ENCODE measurements at places on chromosomes 7 and 10.

GRCh38 chr7:63042730-63043511 is 955.7 kb upstream of the ZNF722 start:
- DNase-seq: no peak

DNA sequence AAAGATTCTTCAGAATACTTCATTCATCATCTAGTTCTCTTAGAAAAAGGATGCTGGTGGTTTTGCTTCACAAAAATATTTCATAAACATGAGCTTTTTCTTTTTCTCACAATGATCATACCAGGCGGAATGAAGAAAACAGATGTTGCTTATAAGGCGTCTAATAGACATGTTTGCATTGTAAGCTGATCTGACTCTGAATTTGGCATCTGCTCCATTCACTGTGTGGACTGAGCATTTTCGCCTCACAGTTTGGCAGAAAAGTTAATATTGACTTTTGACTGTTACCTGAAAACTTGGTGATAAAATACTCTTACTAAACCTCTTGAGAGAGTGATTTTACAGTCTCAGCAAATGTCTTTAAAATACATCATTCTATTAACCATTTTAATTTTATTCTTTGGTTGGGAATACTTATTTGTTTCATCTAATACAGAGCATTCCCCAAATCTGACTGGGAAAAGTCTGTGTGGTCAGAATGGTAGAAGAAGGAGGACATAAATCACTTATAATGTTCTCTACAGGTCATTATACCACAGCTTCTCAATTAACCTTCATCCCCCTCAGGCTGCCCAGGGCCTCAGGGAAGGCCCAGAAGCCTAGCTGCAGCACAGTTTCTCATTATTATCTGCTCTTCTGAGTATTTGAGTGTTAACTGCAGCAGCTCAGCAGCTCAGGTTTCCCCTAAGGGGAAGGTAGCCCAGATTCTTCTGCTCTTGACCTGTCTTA is 121.6 kb upstream of the KAT6B start:
- no peak for DNase-seq

DNA sequence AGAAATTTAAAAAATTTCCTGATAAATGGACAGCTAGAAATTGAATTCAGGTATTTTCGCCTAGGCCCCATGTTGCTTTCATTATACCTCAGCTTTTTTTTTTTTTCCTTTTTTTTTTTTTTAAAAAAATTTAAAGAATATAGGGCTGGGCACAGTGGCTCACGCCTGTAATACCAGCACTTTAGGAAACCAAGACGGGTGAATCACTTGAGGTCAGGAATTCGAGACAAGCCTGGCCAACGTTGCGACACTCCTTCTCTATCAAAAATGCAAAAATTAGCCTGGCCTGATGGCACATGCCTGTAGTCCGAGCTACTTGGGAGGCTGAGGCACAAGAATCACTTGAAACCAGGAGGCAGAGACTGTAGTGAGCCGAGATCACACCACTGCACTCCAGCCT is 334.0 kb downstream of the SORCS1 start:
- no peak for DNase-seq

DNA sequence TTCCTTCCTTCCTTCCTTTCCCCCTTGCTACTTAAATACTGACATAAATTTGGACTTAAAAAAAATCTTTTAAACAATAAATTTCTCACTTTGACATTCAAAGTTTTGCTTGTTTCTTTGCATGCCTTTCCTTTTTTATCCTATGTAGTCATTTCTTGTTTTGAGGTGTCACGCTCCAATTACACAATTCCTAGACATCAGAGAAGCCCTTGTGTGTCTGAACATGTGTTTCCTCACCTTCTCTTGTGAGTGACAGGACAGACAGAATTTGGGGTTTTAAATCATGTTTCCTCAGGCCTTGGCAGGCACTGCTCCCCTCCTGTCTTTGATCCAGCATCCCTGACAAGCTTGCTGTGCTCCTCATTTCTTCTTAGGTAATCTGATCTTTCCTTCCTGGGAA is 91.3 kb downstream of the CYTH3 start:
- no peak for DNase-seq

GRCh38 chr7:126780993-126781392 is 471.7 kb downstream of the GRM8 start:
- no peak for DNase-seq

GRCh38 chr7:81507221-81507620 is 262.6 kb downstream of the HGF start:
- DNase-seq: no peak

- no peak for DNase-seq
These were observed 140.4 kb upstream of the AUTS2 start for GRCh38 chr7:69457595-69458504.

DNA sequence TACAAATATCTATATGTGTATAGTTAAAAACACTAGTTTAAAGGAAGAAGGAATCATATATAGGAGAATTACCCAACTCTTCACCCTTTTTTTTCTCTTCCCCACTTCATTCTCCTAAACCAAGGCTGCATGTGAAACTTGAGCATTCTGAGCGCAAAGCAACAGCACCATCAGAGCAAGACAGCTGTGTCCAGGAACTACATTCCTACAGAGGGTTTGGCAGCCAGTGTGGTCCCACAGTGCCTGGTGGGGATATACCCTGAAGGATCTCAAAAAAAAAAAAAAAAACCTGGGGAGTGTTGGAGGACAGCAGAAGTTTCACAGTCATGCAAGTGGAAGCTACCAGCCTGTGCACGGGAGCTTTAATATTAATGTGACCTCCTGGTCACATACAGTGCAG is 310.4 kb downstream of the CTNNA3 start:
- no peak for DNase-seq

DNA sequence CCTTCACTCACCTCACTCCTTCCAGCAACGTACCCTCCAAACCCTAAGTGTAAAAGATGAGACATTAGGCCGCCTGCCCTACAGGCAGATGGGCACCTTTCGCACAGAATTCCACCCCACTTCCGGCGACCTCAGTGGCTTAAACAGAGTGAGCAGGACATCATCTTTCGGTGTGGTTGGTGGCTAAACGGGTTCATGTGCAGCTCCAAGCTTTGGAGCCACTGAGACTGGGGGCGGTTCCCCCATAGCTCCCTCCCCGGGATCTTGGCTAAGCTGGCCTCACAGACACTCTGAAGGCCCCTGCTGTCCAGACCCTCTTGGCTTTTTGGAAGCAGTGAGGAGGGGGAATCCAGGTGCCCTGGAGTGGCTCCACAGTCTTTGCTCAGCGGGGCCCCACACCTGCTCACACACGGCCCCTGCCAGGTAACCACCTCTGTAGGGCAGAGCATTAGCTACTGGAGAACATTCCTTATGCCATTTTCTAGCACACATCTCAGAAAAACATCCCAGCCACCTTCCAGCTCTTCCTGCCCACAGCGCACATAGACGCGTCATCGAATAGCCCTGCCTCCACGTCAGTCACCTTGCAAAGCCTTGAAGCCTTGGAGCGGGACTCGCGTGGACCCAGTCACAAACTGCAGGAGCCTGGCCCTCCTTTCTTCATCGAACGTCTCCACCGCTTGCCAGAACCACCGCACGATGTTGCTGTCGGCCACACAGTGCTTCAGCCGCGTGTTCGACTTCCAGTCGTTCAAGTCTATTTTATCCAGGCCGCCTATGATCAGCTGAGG is 108.8 kb downstream of the SMURF1 start:
- no peak for DNase-seq

GRCh38 chr7:91557789-91558404 is 293.7 kb downstream of the FZD1 start:
- DNase-seq: no peak

DNA sequence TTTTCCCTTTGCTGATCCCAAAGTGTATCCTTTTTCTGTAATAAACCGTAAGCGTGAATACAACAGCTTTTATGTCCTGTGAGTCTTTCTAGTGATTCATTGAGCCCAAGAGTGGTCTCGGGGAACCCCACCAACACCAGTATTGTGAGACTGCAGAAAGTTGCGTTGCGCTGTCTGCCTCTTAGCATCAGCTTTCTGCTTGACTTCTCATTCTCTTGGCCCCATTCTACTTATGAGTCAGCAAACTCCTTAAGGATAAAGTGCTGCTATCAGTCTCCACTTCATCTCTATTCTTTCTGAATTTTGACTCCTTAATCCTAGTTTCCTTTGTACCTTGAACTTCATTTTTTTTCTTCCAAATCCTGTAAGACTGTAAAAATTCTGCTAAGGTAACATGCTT is 184.3 kb upstream of the MBL2 start:
- DNase-seq: no peak

DNA sequence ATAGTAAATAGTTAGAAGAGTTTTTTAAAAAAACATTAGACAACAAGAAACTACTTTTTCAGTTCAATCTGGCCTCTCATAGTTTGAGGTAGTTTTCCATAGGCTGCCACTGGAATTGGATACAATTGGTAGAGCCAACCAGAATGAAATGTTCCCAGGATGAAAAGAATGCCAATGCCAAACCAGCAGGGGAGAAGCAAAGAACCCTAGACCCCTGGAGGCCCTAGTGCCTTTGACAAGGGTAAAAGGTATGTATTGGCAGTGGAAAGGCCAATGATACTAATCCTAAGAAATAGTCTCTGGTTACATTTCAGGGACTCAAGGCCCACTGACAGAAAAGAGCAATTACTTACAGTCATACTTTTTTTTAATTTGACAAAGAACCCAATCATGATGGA is 77.4 kb upstream of the SEM1 start:
- no peak for DNase-seq

DNA sequence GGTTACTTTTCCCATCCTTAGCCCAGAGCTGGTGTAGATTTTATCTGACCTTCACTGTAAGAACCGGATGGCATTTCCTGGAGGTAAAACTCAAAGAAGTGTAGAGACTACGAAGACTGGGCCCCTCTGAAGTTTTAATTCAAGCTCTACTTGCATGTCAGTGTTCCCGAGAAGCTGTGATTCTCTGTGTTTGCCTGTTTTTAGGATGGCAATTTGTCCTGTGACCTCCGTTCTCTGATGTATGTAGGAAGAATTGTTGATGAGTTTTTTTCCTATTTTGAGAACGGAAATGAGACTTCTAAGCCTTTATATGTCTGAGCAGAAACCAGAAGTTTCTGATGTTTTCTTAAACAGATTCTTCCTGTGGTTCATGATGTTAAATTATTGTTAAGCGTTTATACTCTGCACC is 94.1 kb downstream of the CDCA7L start:
- DNase-seq: no peak

GRCh38 chr7:35691827-35692307 is 3.1 kb downstream of the HERPUD2 start:
- peak; percentile 25 for DNase-seq

- no peak for DNase-seq
These were observed 83.9 kb downstream of the SKIDA1 start for GRCh38 chr10:21441625-21442024.

- DNase-seq: no peak
These were observed 94.3 kb downstream of the DNMBP start for GRCh38 chr10:99915414-99915813.

DNA sequence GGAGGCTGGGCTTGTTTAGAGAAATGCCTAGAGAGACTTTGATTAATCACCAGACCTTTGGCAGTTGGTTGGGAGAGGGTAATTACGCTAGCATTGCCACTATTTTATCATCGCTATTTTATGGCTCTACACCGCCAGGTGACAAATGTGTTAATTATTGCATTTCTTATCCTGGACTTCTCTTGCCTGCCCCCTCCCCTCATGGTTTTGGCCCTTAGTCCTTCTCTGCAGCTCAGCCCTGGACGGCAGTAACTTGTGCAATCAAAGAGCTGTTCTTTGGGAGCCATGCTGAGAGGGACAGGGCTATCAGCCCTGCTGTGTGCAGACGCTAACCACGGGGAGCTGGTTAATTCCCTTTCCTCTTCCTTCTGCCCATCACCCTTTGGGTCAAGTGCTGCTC is 585.0 kb downstream of the AUTS2 start:
- DNase-seq: no peak

- DNase-seq: no peak
These were observed 165.8 kb upstream of the ADCY1 start for GRCh38 chr7:45408409-45408737.

DNA sequence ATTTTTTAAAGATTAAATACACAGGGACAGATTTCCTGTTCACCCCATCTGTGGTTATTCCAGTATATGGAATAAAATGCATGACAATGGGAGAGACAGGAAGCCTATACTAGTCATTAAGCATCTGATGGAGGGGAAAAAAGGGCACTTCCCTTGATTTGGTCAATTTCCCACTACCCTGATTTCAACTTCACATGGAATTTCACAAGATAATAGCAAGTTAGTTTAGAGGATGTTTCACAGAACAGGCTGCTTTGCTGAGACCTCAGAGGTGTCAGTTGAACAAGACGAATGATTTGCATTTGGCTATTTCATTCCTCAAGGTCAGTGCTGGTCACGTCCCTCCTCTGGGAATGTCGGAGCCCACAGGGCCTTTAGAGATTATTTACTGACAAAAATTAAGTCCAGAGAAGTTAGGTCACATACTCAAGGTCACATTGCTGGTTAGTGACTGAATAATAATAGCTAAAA is 4.7 kb upstream of the ITPRIP start:
- DNase-seq: no peak

DNA sequence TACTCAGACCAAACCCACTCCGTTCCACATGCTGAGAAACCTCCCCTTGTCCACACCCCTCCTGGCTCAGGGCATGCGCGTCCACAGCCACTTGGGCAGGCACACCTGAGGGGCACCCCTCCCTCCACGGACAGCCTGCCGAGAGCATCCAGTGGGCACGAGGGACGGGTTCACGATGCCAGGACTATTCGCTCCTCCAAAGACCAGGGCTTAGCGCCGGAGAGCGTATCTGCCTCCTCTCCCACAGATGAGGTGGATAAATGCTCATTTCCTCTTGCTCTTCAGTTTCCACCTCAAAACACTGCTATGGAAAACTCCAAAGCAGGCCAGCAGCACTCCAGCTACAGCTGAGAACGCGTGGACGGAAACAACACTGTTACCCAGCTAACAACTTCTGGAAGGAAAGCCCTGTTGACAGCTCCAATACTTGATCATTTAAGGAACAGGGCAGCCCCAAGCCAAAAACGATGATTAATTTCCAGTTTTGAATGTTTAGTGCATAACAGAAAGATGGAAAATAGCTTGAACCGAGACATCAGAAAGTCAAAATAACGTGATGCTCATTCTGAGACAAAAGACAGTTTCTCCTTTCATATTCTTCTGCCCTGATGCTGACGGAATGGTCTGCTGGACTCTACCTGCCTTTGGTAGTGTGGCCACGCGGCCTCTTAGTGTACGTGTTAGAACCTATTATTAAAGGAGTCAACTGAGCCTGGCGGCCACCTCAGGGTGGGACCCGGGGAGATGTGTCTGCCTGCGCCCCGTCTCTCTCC is 204.7 kb downstream of the DNAJB6 start:
- no peak for DNase-seq

GRCh38 chr10:129375912-129376311 is 91.1 kb upstream of the MGMT start:
- DNase-seq: no peak

GRCh38 chr7:152459724-152460251 is 24.0 kb upstream of the KMT2C start:
- DNase-seq: no peak

- no peak for DNase-seq
These were observed 20.6 kb downstream of the AZGP1 start for GRCh38 chr7:99955247-99955646.

DNA sequence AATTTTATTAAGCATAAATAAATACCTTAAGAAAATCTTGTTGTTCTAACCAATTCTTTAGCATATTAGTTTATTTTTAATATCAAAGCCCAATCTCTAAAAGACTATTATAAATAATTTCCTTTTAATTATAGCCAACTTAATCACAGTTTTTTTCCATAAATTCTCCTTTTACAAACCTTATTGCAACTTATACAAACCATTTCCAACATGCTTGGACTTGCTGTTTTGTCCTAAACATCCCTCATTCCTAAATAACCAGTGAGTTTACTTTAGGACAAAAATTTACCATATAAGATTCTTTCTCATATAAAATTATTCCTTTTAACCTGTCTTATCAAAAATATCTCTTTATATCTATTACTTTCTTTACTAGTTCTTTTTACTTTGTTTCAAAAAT is 25.2 kb upstream of the LSM8 start:
- no peak for DNase-seq
